ENCODE measurements at places on chromosomes 5 and 9.

GRCh38 chr9:12972608-12973589 is 198.1 kb downstream of the LURAP1L start:
- DNase-seq = no peak

DNA sequence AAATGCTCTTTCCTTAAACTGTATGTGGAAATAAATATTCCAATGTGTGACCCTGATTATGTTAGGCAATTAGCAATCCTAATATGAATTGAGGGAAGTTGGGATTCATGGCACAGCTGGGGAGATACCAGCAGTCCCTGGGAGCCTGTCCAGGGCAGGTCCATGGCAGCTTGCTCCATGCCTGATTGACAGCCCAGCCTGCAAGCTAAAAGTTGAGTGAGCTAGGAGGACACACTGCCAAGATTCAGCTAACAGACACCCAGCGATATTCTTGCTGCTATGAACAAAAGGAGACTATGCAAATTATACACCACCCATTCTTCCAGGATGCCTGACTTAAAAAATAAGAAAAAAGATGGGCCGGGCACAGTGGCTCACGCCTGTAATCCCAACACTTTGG is 6.2 kb downstream of the TGFBI start:
- DNase-seq = no peak

GRCh38 chr5:61299261-61299681 is 32.8 kb upstream of the ZSWIM6 start:
- no peak for DNase-seq

DNA sequence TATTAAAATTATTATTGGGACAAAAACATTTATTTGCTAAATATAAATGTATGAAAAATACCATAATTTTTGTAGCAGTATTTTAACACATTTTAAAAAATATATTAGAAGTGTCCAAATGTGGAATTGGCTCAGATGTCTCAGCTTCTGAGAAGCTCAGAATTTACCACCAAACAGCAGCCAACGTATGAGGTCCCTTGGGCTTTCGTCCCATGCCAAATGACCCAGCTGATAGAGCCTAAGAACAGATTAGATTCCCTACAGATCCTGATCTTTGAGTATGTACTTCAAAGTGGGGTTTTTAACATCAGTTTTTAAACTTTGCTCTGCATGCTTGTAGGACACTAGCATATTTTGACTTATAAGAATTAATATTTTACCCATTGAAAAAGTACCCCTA is 77.3 kb upstream of the RPS23 start:
- DNase-seq = no peak

GRCh38 chr9:137502008-137502911 is 43.1 kb upstream of the NSMF start:
- DNase-seq = no peak

- no peak for DNase-seq
Measured at GRCh38 chr5:120298981-120299380, 165.1 kb upstream of the PRR16 start.

DNA sequence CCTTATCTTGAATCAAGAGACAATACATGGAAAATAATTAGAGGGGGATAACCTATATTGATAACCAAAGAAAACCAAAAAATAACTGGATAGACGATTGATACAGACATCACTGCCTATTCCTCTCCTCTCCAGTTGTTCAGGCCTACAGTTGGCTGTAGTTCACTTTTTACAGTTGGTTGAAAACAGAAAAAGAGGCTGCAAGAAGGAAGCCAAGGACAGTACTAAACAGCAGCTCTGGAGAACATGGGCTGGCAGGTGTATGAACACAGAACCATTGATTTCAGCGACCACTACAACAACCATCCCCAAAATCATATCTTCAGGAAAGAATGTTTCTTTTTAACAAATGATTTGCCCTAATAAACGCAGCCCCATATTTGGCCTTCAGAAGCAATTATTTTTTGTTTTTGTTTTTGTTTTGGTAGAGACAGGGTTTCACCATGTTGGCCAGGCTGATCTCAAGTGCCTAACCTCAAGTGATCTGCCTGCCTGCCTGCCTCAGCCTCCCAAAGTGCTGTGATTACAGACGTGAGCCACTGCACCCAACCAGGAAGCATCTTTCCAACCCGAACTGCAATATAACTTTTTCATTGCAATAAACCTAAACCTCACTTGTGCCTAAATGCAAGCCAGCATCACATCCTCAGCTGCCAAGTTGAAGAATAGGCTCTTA is 64.3 kb downstream of the MLLT3 start:
- no peak for DNase-seq

DNA sequence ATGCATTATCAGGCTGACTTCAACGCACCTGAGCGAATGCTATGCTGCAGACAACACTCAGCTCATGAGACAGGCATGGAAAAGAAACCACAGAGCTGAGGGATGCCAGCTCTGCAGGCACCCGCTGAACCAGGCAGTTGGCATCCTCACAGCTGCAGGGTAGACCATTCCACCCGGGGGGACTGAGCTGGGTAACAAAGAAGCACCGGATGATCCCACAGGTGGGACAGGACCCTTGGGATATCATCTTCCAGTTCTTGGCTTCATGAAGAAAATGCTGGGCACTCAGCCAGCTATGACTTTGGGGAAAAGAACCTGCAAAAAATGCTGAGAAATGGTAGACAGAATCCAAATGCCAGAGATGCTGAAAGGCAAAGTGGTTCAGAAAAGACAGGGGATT is 9.6 kb downstream of the EPB41L4B start:
- DNase-seq = no peak

- no peak for DNase-seq
Measured at GRCh38 chr9:86122311-86122710, 23.0 kb upstream of the GOLM1 start.

DNA sequence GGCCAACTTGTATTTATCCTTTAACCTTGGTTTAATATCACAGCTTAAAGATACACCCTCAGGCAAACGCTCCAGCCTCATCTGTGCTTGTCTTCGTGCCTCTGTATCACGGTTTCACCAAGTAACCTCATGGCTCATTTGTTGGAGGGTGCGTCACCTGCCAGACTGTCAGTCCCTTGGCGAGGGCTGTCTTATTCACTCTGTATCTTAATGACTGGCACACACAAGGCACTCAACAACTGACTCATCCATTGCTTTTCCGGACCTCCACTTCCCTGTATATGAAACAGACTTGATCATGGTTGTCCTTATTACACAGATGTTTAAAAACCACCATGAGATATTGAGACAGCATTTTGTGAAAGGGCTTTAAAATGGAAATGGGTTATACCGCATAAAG is 28.0 kb downstream of the LCP2 start:
- no peak for DNase-seq

GRCh38 chr5:54619731-54620130 is 102.2 kb downstream of the SNX18 start:
- no peak for DNase-seq

DNA sequence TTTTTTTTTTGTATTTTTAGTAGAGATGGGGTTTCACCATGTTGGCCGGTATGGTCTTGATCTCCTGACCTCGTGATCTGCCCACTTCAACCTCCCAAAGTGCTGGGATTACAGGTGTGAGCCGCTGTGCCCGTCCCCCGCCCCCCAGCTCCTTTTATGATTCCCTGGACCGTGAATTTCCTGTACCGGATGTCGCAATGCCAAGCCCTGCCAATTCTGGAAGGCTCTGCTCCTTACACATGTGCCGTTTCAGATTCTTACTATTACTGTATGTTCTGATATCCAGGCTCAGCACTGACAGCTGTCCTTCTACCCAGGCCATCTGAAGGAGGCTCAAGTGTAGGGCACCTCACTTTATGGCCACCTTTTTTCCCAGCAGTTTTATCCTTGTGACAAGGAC is 100.1 kb downstream of the PLCXD3 start:
- DNase-seq = no peak

DNA sequence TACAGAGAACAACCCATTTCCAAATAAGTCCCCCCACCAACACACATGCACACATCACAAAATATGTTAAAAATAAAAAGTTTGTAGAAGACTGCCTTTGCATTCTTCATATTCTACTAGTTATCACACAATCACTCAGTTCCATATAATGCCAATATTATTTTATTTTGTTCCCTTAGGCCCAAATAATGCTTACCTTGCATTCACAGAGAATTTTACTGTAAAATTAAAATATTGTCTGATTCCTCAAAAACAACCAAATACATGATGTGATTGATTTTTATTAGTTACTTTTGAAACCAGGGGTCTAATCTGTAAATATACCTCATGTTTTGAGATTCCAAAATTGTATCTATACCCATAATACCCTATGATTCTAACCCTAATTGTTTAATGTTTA is 536.9 kb downstream of the CDH12 start:
- no peak for DNase-seq

DNA sequence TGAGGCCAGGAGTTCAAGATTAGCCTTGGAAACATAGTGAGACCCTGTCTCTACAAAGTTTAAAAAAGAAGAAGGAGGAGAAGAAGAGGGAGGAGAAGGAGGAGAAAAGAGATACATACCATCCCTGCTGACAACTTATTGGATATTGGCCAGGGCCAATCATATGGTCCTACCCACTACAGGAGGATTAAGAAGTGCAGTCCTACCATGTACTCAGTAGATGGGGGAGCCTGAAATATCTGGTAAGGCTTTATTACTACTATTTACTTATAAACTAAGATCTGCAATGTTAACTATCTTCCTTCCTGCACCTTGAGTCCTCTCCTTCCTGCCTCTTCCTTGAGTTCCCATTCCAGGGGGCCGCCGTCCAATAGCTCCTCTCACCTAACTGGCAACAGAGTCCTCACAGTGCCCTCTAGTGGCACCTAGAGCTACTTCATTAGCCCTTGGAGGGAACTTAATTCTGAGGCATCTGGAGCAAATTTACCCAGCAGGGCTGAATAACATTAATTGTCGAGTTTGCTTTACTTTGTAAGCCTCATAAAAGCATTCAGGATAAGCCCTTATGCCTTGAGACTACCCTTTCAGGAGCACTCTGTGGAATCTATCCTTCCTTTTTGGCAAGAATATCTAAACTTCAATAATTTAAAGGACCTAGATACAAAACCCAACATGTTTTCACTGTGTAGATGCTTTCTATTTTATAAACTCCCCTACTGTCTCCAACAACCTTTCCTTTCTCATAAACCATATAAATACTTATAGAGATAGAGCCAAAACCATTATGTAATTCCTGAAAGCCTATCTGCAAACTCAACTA is 39.1 kb upstream of the RANBP6 start:
- DNase-seq = peak; percentile 45

GRCh38 chr5:137649228-137649935 is 86.5 kb downstream of the KLHL3 start:
- DNase-seq = no peak

- no peak for DNase-seq
Measured at GRCh38 chr5:59091965-59092364, 509.1 kb downstream of the RAB3C start.

GRCh38 chr9:92722386-92723298 is 42.0 kb downstream of the BICD2 start:
- DNase-seq = no peak

GRCh38 chr5:173327948-173328843 is at the start of gene STC2:
TSS of gene STC2 (minus strand) at chr5:173328414. CDS start at chr5:173328193, 221 bp downstream.
- DNase-seq = peak; percentile 79

DNA sequence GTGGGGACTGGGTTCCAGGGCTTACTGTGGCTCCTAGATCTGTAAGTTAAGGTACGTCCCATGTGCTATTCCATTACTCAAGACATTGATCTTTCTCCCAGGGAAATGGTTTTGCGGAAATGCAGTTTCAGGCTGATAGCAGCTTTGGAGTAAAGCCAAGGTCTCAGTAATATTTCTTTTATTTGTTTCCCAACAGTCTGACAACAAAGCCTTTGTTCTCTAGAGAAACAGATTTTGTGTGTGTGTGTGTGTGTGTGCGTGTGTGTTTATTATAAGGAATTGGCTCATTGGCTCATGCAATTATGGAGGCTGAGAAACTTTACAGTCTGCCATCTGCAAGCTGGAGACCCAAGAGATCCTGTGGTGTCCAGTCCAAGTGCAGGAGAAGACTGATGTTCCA is 12.1 kb upstream of the POC5 start:
- DNase-seq = no peak

DNA sequence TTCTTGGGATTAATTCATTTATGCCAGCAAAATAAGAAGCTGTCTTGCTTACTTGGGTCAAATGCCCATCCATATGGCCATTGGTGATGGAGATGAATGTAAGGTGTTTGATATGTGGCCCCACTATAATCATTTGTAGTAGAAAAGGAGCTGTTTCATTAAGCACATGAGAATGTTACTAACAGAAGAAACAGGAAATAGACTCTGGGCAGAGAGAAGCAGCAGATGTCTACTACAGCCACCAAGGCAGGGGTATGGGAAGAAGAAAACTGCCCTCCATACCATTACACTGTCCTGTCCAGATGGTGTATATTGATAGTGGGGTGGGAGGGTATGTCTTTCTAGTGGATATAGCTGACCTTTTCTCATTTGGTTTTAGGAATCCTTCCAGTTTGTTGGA is 386.6 kb upstream of the CLINT1 start:
- DNase-seq = no peak

DNA sequence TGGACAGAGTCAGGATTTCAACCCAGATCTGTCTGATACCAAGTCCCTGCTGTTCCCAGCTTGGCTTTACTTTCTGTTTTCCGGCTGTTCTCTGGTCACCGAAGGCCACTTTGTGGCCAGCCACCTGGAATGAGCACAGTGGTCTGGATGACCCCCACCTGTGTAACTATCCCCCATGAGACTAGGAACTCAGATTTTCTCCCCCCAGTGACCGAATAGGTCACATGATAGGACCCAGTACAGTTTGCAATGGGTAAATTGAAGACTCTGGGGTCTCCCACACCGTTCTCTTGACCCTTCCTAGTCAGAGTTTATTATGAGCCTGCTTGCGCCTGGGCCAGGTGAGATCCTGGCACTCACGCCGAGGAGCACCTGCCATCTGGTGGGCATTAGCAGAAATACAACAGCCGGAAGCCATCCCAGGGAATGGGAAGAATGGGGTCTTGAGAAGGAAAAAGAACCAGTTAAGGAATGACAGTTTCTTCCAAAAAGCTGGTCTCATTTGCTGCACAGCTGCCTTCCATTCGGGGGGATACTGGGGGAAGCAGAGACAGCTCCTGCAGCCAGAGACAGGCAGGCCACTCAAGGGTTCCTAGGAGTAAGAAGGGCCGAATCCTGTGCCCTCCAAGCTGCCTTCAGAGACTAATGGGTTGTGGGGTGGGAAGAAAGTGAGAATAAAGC is 7.1 kb downstream of the PHYHD1 start:
- peak; percentile 47 for DNase-seq

Measured in progenitor cell of endocrine pancreas (in vitro differentiated cells).